ENCODE measurements at places on chromosomes 1 and 21.

- no peak for DNase-seq
These were observed 210.1 kb upstream of the C1orf87 start for GRCh38 chr1:60283690-60284089.

- DNase-seq, result no peak
These were observed 11.4 kb upstream of the RAB3GAP2 start for GRCh38 chr1:220283625-220284024.

- no peak for DNase-seq
These were observed 388.5 kb upstream of the B3GALT2 start for GRCh38 chr1:193574913-193575312.

DNA sequence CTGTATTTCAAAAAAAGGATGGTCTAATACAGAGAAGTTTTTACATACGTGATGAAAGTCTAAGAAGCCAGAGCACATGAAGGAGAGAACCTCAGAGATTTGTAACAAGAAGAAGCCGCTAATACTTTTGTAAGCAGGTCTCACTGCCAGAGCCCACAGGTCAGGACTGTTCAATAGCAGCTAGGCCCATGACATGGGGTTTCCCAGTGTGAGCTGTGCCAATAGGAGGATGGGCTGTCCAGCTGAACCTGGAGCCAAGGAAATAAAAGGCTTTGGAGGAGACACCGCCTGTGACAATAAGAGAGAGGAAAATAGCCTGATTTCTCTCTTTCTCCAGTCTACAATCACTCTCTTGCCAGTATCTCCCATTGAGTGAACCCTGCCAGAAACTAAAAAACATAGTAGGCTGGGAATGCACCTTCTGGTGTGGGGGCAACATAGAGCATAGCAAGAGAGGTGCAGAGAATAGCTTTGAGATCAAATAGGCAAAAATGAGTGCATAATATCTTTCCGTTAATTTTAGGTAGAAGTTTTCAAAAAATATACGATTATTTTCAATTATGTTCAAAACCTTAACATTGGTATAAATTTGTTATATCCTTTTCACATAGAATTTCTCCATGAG lies 360.3 kb downstream of the NEGR1 start:
- no peak for DNase-seq

GRCh38 chr1:192926736-192927135 lies 117.9 kb downstream of the RGS2 start:
- DNase-seq, result no peak

GRCh38 chr1:206713070-206713469 lies 28.4 kb downstream of the MAPKAPK2 start:
- DNase-seq, result no peak

- no peak for DNase-seq
These were observed 145.2 kb downstream of the TNR start for GRCh38 chr1:175597969-175598765.

GRCh38 chr1:31627930-31628559 lies 10.6 kb downstream of the HCRTR1 start:
- DNase-seq, result no peak

DNA sequence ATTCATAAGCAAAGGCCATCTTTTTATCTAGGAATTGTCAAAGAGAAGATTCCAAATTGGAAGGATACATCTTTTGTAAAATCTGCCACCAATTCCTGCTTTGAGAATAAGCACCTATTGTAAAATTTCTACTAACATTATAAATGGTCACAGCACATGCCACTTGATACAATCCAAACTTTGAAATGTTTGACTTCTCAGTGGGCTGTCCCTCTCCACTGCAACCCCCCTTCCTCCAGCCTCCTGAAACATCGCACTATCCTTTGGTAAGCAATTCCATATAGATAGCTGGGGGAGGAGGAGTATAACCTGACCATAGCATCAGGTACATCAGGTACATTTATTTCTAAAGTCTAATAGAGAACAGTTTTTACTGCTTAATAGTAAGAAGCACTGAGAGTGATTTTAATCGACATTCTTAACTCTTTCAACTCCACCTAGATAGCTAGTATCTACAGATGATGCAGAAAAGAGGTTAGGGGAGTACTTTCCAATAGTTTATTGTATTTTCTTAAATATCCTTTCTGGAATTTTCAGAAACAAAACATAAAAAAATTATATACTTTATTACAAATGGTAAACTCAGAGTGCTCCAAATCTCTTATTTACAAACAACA lies 2.9 kb downstream of the JUN start:
- DNase-seq, result no peak

GRCh38 chr1:201090541-201090940 lies 21.7 kb downstream of the CACNA1S start:
- no peak for DNase-seq

DNA sequence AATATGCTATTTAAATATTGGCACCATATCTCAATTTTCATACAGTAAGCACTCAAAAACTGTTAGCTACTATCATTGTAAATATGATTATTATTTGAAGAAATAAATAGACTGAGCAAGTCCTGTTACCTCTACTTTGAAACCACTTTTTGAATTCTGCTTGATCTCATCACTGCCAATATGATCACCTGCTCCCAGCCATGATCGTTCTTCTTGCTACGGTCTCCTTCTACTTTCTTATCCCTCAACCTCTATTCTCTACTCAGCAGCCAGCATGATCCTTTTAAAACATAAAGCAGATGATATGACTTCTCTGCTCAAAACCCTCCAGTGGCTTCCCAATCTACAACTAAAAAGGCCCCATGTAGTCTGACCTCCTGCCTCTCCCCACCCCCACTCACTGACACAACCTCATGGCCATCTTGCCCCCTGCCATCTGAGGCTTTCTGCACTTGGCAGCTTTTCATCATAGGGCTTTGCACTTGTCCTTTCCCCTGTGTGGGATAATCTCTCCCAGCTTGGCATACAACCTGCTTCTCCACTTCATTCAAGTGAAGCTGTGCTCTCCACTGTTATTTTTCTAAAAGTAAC lies 27.2 kb downstream of the CD34 start:
- DNase-seq, result no peak

GRCh38 chr1:220149742-220150141 lies 55.8 kb downstream of the IARS2 start:
- DNase-seq, result no peak

- no peak for DNase-seq
These were observed 57.9 kb downstream of the CDC42BPA start for GRCh38 chr1:227260433-227260832.

- DNase-seq, result no peak
These were observed 207.1 kb downstream of the NUF2 start for GRCh38 chr1:163528710-163529348.

- no peak for DNase-seq
These were observed 656.3 kb downstream of the PTPRC start for GRCh38 chr1:199295107-199295506.

- no peak for DNase-seq
These were observed 48.7 kb upstream of the COL6A2 start for GRCh38 chr21:46048926-46049889.

DNA sequence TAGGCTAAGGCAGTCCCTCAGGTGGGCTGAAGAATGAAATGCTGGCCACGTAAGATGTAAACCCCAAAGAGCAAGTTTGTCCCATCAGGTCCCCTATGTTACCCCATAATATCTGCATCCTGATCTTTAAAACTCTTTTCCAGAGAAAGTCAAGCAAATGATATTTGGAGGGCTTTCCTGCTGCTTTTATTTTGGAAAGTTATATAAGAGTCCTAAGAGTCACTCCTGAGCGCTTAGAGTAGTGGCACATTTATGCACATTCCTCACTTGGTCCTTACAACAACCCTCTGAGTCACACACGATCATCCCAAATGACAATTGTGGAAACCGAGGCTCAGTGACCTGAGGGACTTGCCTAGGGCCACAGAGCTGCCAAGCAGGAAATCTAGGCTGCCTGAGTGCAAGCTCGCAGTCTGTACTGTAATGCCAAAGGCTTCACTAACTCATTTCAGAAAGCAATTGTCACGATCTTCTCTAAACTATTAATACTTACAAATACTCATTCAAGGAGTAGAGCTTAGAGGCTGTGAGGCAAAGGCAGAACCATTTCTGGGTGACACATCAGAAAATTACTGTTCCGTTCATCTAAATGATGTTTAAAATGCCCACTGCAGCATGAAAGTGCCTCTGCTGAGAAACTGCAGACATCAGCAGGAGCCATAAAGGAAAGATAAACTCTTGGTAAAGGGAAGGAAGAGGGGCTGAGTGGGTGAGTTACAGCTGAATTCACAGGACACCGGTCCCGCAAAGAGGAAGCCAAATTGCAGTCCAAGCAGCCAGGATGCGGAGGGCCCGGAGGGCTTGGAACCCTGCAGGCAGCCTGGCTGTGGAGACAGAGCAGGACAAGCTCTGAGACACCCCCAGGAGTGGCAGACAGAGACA lies 30.8 kb downstream of the CAPZB start:
- no peak for DNase-seq

GRCh38 chr1:195979646-195980045 lies 628.6 kb downstream of the KCNT2 start:
- no peak for DNase-seq

DNA sequence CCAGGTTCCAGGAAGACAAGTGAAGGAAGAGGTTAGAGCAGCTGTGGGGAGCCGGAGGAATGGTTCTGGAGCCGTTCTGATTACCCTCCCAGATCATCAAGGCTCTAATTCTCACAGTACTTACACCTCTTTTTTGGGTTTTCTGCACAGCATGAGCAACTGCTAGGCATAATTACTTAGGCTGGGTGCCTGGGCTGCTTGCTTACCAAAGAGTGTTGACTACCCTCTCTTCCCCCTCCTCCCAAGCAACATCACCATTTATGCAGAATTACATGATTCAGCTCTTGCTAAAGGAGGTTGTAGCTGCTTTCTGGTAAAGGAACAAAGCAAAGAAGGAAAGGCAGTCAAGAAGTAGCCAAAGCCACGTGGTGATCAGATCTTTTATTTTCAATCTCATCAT lies 397.2 kb downstream of the KCNH1 start:
- DNase-seq, result no peak

DNA sequence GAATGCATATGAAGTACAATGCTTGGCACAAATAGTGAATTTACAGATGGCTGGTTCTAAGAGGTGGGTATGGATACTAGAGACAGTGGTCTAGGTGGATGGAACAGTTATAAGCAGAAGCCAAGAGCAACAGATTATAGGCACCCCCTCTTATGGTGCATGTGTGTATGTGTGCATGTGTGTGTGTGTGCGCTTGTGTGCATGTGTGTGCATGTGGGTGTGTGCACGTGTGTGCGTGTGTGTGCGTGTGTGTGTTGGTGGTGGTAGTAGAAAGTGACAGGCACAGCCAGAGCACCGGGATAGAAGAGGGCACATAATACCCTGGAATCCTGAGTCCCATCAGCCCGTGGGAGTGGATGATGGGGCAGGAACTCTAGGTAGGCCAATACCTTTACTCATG lies 1.3 kb downstream of the NCMAP start:
- no peak for DNase-seq

- DNase-seq, result no peak
These were observed 13.7 kb upstream of the E2F2 start for GRCh38 chr1:23544444-23545389.

- no peak for DNase-seq
These were observed 33.5 kb upstream of the TARBP1 start for GRCh38 chr1:234512451-234512861.

DNA sequence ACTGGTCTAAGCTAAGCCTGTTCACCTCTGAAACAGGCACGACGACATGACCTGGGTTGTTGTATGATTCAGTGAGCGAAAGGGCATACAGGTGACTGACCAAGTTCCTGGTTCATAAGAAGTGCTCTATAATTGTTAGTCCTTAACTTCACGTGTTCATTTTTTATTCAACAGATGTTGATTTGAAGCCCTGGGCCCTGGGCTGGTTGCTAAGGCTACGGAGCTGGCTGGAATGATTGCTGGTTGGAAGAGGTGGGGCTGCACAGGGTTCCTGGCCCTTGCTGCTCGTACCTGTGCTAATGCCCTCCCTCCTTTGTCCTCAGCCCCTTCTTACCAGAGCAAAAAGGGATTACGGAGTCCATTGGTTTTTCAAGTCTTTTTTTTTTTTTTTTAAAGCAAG lies 111.3 kb upstream of the CSF3R start:
- DNase-seq, result no peak

DNA sequence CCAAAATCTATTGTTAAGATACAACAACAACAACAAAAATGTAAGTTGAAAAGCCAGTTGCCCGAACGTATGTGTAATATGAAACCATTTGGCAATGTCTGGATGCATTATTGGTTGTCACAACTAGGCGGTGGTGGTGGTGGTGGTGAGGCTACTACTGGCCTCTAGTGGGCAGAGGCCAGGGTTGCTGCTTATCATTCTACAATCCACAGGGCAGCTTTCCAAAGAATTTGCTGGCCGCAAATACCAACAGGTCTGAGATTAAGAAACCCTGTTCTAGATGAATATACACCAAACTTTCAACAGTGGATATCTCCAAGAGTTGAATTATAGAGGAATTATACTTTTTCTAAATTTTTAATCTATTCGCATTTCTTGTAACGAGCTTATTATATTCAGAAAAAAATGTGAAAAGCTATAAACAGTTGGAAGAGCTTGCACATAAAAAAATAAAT lies 26.8 kb upstream of the ZNF697 start:
- DNase-seq, result no peak

DNA sequence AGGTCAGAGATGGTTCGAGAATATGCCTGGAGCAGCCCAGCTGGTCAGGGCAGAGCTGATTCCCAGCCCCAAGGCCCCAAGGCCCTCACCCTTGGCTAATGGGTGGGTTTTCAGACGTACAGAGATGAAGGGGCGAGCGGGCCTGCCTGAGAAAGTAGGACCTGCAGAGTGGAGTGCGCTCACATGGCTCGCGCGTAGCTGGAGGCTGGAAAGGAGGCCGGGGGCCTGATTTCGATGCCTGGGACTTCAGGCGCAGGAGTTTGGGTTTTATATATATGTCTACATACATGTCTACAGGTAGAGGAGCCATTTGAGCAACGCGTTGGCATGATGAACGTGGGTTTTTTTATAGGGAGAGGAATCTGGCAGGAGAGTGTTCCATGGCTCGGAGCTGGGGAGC lies 8.9 kb downstream of the COQ8A start:
- DNase-seq, result no peak

DNA sequence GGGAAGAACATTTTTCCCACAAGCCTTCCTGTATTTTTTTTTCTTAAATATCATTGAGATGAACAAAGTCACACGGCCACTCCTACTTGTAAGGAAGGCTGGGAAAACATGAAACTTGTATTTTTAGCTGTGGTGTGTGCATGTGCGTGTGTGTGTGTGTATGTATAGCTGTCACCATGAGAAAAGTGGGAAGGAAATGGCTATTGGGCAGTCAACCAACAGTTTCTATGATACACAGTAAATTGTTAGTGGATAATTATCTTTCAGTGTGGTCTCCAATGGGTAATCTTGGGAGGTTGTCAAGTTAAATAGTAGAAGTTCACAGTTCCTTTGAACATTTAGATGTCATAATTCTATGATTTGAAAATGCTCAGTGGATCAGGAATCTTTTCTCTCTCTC lies 132.7 kb upstream of the USP24 start:
- no peak for DNase-seq

Measured in SIG-M5 (cell line).